ENCODE measurements at places on chromosomes 7 and 10. TPM values are rescaled to one million over a fixed set of nuclear protein-coding genes. Genes with fewer than 3 reads are reported as not detected.

GRCh38 chr10:60662917-60663614 lies 115.2 kb upstream of the CDK1 start:
- peak; percentile 78 for DNase-seq

GRCh38 chr7:95867309-95867708 lies 95.0 kb downstream of the DYNC1I1 start:
- no peak for DNase-seq

- DNase-seq: no peak
Measured at GRCh38 chr7:5477723-5478531, 54.3 kb upstream of the TNRC18 start.

DNA sequence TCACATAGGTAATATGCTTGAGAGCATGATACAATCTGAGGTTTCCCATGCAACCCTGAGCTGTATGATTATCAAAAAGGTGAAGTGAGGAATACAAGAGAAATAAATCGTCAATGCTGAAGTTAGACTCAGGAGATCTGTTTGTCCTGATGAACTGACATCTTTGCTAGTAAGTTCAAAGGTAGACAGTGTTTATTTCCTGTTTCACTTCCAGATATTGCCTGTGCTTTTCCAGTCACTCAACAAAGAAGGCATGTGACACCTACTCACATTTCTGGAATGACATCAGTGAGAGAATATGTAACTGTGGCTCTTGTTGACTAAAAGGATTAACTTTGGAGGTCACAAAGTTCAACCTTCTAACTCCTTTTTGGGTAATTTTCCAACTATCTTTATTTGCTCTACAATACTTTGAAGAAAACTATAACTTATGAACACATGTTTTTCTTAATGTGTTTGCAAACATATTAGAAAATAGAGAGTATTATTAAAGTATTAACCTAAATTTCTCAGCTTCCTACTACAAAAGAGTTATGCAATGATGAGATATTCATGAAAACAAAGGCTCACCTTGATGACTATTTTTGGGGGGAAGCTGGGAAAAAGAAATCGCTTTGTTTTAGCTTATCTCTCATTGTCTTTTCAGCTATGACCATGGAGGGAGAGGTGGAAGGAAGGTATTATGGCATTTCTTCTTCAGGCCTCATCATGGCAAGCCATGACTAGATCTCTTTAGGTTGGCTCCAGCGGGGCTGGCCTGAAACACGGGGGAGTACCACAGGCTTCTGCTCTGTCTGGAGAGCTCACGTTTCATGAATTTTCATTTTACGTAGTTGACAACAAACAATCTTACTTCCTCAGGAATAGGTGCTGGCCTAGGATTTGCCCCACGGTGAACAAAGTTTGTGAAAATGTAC lies 214.7 kb upstream of the SLC26A5 start:
- DNase-seq: peak; percentile 67

DNA sequence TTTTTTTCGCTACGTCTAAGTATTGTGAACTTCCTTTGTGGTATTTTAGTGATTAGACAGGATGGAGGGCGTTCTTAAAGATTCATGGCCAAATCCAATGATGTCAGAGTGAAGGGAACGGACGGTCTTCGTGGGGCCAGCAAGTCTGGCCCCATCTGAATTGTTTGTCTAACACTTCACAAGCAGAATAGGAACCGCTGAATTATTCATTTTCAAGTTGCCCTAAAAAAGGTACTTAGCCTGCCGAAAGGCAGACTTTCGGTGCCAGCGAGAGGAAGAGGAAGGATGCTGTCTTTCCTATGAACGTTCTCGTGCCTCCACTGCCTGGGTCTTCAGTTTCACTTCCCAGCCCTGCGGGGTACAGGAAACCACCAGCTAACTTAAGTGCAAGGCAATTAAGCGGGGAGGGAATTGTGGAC lies 145.7 kb upstream of the SH2B2 start:
- no peak for DNase-seq

DNA sequence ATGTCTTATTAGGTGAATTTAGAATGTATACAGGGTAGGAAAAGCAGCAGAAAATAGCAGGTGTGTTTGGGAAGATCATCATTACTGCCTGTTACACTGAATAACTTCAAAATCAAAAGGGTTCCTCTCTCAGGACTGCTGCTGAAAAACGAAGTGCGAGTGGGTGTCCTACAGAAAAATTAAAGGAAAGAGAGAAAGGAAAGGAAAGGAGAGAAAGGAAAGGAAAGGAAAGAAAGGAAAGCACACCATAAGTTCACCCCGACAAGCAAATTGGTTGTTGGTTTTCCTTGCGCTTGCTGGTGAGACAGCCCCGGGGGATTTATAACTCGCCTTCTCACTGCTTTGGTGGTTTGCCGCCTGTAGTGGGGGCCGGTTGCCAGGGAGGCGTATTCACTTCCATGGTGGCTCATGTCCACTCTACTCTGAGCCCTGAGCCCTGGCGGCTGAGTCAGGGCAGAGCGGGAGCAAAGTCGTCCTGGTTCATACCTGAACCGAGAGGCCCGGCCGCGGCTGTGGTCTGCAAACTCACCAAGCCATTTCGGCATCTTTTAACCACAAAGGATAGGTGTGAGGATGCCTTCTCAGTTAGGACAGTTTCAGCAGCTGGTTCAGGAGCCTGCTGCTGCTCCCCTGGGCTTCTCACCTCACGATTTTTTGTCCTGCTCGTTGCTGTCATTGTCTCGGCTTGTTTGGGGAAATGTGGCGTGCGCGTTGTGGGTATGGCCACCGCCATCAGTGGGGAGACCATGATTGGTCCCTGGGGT lies 26.1 kb downstream of the INPP5A start:
- no peak for DNase-seq

The IMMP2L gene
- 14.6 TPM for total RNA-seq

The DYNC1I1 gene
- total RNA-seq: 0.17 TPM

All from fibroblast of lung (primary cell).